ENCODE measurements at places on chromosomes 7 and 10. TPM values are rescaled to one million over a fixed set of nuclear protein-coding genes. Genes with fewer than 3 reads are reported as not detected.
A peak's percentile ranks its signal among the peaks of the same experiment; 100 is the strongest.

- no peak for DNase-seq
Observed at GRCh38 chr10:112979927-112980326, 29.9 kb downstream of the TCF7L2 start.

GRCh38 chr10:32338262-32338661, 8.7 kb downstream of the EPC1 start:
- no peak for DNase-seq

GRCh38 chr7:134787720-134788119, 8.3 kb downstream of the CALD1 start:
- no peak for DNase-seq

DNA sequence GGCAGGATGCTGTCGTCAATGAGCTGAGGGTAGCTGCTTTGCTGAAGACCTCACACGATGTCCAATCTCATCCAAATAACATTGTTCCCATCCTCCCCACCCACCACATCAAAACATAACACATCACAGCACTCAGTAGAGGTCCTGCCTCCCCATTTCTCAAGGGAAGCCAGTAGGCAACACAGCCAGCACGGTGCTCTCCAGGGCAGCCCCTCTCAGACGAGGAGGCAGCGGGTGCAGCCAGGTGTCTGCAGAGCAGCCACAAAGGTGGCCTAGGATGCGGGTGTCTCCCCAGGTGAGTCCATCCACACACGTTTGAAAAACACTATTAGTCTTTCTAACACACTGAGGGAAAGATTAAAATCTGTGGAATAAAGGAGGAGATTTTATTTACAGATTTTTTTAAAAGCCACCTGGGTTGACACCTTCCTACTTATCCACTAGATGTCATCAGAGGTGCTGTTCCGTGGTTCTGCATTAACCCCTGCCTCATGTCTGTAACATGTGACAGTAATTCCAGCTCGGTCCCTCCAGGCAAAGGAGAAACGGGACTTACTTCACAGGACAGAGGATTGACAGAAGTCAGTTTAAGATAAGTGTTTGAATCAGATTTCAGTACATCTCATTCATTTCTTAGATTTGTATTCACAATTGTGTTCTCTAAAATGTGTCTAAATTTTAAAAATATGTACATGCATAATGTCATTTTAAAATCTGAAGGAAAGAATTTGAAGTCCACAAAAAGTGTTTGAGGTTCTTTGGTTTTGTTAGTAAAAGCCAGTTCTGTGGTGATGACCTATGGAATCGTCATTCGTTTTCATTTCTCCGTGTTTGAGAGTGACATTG, 68.0 kb downstream of the LANCL2 start:
- peak; percentile 57 for DNase-seq

GRCh38 chr10:1709161-1709560, 28.2 kb downstream of the ADARB2 start:
- DNase-seq, result no peak

DNA sequence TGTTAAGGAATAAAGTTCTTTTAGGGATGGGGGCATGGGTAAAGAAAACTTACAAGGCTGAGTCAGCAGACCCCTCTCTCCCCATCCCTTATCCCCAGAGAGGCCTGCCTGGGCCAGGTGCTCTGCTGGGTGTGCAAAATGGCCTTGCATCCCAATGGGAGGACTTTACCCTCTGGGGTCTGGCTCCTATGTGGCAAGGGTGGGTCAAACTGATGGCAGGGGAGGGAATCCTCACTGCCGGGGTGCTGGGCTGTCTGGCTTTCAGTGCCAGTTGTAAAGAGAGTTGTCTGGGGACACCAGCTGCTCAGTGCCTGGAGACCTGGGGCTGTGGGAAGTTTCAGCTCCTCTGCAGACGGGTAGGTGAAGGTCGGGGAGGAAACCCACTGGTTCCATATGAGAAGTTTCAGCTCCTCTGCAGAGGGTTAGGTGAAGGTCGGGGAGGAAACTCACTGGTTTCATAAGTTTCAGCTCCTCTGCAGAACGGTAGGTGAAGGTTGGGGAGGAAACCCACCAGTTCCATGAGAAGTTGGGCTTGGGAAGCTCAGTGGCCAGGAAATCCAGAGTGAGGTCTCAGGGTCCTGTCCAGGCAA, 127.2 kb upstream of the PODXL start:
- DNase-seq, result no peak

DNA sequence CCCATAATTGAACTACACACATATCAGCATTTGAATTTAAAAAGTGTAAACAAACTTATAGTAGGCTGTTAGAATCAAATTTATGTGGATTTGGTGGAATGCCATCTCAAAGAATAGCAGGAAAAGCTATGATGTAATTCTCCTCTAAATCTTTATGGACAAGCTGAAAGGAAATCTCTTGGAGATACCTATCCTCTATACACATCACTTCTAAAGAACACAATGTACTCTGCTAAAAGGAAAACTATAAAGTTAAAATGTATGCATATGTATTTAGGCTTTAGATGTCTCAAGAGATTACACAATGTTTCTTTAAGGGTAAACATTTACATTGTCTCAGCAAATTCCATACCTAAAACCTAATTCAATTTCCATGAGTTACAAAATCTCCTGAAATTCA, 323.3 kb downstream of the CRPPA start:
- DNase-seq, result no peak

The PAPSS2 gene
- 4.0 TPM for total RNA-seq

The NRAP gene
- not detected for total RNA-seq

The HOXA6 gene
- total RNA-seq, result not detected

The ZNF679 gene
- total RNA-seq, result not detected

The ACSL5 gene
- total RNA-seq, result not detected
